ENCODE measurements at places on chromosomes 5 and 9. TPM values are rescaled to one million over a fixed set of nuclear protein-coding genes. Genes with fewer than 3 reads are reported as not detected.

GPX3 gene
- polyA plus RNA-seq, result 149 TPM

FAT2 gene
- 0.28 TPM for polyA plus RNA-seq

ZNF366 gene
- polyA plus RNA-seq, result 4.2 TPM

PDGFRB gene
- 208 TPM for polyA plus RNA-seq

LECT2 gene
- polyA plus RNA-seq, result 0.69 TPM

DNA sequence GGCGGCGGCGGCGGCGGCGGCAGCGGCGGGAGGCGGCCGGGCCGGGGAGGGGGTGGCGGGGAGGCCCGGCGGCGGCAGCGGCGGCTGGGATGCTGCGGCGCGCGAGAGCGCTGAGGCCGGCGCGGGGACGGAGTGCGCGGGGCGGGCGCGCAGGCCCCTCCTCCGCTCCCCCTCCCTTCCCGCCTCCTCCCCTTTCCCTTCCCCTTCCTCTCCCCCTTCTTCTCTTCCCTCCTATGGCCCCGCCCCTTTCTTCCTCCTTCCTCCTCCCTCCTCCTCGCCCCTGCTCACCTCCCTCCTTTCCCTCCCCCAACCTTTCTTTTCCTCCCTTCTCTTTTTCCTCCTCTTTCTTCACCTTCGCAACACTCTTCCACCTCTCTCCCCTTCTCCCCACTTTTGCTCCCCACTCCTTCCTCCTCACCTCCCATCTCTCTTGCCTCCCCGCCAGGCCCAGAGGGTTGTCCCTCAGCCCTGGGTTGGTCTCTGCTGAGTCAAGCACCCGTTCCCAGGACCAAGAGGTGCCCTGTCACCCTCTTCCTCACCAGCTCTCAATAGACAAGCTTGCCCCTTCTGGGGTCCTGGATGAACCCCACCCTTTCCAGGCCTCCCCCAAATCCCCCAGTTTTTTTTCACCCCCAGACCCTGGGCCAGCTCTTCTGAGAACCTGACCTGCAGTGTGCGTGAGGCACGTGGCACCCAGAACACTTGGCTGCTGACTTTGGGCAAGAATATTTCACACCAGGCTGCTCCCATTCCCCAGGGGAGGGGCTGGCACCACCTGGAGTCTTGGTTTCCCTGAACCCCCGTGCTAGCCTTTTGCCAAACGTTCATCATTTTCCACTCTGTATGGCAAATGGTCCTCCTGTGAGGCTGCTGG is at the start of gene SEMA4D:
SEMA4D (minus strand) TSS at position 136 of the 874 bp plus-strand sequence. CDS start 92,657 bp downstream, outside the sequence.
- peaks cover 56% of the 10 kb centered on the region for H3K4me1 ChIP-seq
- H3K27me3 ChIP-seq, result no peaks in the 10 kb centered on the region
- H3K36me3 ChIP-seq, result no peaks in the 10 kb centered on the region
- H3K4me3 ChIP-seq, result peak within 1 kb of the TSS; percentile 54
- DNase-seq, result peak; percentile 92

DNA sequence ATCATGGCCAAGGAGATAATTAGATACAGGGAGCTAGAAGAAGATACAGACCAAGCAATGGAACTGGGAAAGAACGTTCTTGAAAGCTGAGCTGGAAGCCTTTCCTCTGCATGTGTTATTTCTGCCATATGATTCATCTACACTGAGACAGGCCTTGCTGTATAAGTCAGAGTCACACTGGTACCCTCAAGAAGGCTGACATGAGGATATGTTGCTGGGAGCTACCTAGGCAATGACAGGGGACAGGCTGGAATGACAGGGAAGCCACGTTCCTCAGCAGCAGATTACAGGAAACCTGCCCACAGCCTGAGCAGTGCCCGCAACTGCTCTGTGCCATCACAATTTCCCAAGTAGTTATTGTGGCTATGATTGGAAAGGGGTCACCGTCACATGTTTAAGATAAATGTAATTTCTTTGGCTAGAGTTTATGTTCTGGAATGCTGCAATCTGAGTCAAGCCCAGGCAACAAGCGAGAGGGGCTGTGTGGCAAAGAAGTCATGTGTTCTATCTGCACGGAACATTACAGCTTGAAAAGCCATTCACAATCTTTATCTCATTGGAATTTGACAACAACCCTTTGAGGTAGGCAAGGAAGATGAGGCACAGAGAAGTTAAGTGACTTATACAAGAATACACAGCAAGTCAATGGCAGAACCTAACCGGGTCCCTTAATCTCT is 108.2 kb downstream of the TTLL11 start:
- DNase-seq, result no peak
- no peak overlapping the region for H3K27ac ChIP-seq
- H3K36me3 ChIP-seq, result no peaks in the 10 kb centered on the region
- no peak overlapping the region for H3K4me3 ChIP-seq
- no peaks in the 10 kb centered on the region for H3K4me1 ChIP-seq

- no peak for DNase-seq
- H3K4me3 ChIP-seq, result no peak overlapping the region
- no peaks in the 10 kb centered on the region for H3K27me3 ChIP-seq
- no peaks in the 10 kb centered on the region for H3K4me1 ChIP-seq
- H3K36me3 ChIP-seq, result no peaks in the 10 kb centered on the region
These were observed 385.2 kb downstream of the FAM170A start for GRCh38 chr5:120014535-120014934.

DNA sequence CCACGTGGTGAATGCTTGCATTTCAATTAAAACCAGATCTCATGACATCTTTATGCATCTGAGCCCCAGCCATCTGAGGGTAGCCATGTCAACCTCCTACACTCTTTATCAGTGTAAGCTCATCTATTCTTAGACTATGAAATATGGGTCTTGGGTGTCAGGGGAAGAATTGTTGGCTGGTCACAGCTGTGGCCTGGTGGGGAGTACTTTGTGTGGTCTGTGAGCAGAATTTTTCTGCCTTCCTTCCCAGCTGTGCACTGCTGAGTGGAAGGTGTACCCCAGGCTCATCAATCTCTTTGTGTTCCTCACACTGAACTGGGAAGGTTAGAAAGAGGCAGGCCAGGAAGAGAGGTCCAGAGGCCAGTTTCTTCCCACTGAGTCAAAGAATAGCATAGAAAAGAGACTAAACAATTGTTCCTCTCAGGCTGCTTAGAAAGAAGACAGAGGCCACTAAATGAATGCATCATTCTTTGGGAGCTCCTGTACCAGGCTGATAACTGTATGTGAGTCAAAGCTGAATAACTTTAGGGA is 202.7 kb upstream of the RGMB start:
- no peaks in the 10 kb centered on the region for H3K4me1 ChIP-seq
- no peak overlapping the region for H3K4me3 ChIP-seq
- no peaks in the 10 kb centered on the region for H3K27me3 ChIP-seq
- DNase-seq, result no peak
- no peak overlapping the region for H3K27ac ChIP-seq
- no peaks in the 10 kb centered on the region for H3K36me3 ChIP-seq

GRCh38 chr5:10235350-10235749 is 14.3 kb downstream of the ATPSCKMT start:
- H3K4me1 ChIP-seq, result no peaks in the 10 kb centered on the region
- no peak for DNase-seq
- H3K36me3 ChIP-seq, result peaks cover 72% of the 10 kb centered on the region
- H3K27me3 ChIP-seq, result no peaks in the 10 kb centered on the region
- H3K27ac ChIP-seq, result no peak overlapping the region

DNA sequence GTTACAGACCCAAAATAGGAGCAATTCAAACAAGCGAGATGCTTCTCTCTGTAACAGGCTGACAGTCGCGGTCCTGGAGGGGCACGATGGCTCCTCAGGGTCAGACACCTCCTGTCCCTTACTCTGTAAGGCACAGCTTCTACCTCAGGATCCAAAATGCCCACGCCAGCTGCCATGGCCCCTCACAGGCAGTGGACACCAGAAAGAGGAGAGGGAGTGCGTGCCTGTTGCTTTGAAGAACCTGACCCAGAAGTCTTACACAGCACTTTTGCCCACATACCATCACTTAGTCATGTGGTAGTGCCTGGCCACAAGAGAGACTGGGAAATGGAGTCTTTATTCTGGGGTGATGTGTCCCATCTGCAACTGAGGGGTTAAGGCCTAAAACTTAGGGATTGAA is 11.6 kb upstream of the ABL1 start:
- no peak overlapping the region for H3K4me3 ChIP-seq
- no peaks in the 10 kb centered on the region for H3K27me3 ChIP-seq
- no peak for DNase-seq
- H3K4me1 ChIP-seq, result peaks cover 12% of the 10 kb centered on the region
- H3K36me3 ChIP-seq, result no peaks in the 10 kb centered on the region

DNA sequence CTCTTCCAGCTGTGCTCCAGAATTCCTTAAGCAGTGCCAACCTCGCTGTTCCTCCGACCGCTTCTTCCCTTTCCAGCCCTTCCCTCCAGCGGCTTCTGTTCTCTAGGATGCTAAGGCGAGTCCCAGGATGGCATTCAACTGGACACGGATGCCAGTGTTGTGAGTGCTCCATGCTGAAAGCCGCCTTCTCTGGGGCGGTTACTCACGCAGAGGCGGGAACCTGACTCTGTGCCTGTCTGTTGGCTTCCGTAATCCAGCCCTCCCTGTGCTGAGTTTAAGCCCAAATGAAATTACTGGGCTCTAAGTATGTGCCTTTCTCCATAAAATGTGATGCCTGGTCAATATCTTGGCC is 20.2 kb downstream of the COL5A1 start:
- H3K4me3 ChIP-seq, result no peak overlapping the region
- no peak for DNase-seq
- H3K27ac ChIP-seq, result no peak overlapping the region
- H3K27me3 ChIP-seq, result no peaks in the 10 kb centered on the region
- H3K4me1 ChIP-seq, result peaks cover 16% of the 10 kb centered on the region
- H3K36me3 ChIP-seq, result no peaks in the 10 kb centered on the region

- peak; percentile 16 for DNase-seq
- no peak overlapping the region for H3K4me3 ChIP-seq
- no peaks in the 10 kb centered on the region for H3K27me3 ChIP-seq
- H3K27ac ChIP-seq, result no peak overlapping the region
These were observed 70.1 kb upstream of the SPATA31E1 start for GRCh38 chr9:87812375-87813118.

- no peak for DNase-seq
- H3K27me3 ChIP-seq, result peaks cover 98% of the 10 kb centered on the region
- H3K4me3 ChIP-seq, result no peak overlapping the region
- H3K27ac ChIP-seq, result no peak overlapping the region
These were observed 11.3 kb upstream of the LHX2 start for GRCh38 chr9:124000161-124000783.

- no peaks in the 10 kb centered on the region for H3K36me3 ChIP-seq
- DNase-seq, result peak; percentile 42
- peak overlapping the region; percentile 30 for H3K27ac ChIP-seq
- peaks cover 27% of the 10 kb centered on the region for H3K4me1 ChIP-seq
- no peaks in the 10 kb centered on the region for H3K27me3 ChIP-seq
- no peak overlapping the region for H3K4me3 ChIP-seq
These were observed 56.5 kb downstream of the SIL1 start for GRCh38 chr5:139141446-139142204.

- H3K36me3 ChIP-seq, result no peaks in the 10 kb centered on the region
- no peak overlapping the region for H3K27ac ChIP-seq
- peaks cover 29% of the 10 kb centered on the region for H3K27me3 ChIP-seq
- peaks cover 9% of the 10 kb centered on the region for H3K4me1 ChIP-seq
These were observed 45.0 kb upstream of the PRSS3 start for GRCh38 chr9:33750307-33750838.

DNA sequence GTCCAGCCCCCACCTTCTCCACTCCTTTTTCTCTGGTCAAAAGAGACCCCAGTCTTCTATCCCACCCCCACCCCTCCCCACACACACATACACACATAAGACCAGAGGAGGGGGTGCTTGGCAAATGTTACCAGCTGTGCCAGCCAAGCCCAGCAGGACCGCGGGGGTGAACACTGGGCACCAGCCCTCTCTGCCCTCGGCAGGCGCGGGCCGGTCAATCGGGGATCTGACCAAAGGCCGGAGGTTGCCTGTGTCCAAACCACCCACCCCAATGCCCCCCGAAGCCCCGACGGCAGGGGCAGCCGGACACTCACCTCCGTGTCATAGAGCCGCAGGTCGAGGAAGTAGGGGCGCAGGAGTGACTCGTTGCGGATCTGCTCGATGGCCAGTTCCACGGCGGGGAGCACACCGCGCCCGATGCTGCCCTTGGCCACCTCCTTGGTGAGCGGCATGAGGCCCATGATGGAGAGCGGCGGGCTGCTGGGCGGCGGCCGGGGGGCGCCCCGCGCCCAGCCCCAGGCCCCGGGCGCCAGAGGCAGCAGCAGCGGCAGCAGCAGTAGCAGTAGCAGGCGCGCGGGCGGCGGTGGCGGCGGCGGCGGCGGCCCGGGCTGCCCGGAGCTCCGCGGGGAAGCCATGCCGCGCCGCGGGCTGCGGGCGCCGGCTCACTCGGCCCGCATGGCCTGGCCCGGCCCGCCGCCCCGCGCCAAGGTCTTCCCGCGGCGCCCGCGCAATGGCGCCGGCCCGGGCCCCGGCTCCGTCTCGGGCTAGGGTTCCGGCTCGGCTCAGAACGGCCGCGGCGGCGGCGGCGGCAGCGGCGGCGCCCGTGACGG is 417 bp downstream of the GABBR2 start:
- H3K4me1 ChIP-seq, result no peaks in the 10 kb centered on the region
- no peak for DNase-seq
- no peaks in the 10 kb centered on the region for H3K36me3 ChIP-seq
- H3K27ac ChIP-seq, result no peak overlapping the region

DNA sequence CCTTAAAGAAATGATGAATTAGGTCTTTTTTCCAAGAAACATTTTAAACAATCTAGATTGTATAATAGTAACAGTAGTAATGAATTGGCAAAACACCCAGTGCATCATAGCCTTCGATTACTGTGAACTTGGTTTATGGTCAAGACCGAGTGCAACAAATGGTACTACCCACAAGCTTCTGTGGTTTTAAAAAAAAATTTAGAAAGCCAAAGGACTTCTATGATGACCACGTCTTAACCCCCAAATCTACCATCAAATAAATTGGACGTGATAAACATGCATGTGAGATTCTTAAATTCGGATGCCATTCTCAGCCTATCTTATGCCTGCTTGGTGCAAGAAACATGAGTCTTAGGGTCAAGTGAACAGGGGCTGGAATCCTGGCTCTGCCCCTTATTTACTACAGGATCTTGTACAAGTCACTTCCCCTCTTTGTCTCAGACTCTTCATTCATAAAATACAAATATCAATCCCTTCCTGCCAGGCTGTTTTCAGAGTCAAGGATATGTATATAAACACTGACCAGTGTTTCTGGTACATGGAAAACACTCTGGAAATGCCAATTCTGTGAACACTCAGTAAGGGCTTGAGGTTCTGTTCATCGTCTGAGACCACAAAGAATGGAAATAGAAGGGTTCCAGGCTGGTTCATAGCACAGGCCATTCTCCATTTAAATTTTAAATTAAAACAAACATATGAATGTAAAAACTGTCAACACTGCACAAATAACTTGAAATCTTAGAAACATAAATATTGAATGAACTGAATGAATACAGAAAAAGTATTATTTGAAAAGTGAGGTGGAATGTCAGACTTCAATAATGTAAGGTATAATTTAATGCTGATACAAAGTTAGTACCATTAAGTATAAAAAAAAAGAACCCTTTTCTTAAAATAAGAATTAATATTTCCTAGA is 107.8 kb downstream of the NR6A1 start:
- no peaks in the 10 kb centered on the region for H3K36me3 ChIP-seq
- DNase-seq, result no peak
- H3K4me1 ChIP-seq, result no peaks in the 10 kb centered on the region

GRCh38 chr9:38228331-38229103 is 159.5 kb upstream of the SHB start:
- H3K27me3 ChIP-seq, result no peaks in the 10 kb centered on the region
- H3K4me1 ChIP-seq, result peaks cover 4% of the 10 kb centered on the region
- no peak overlapping the region for H3K4me3 ChIP-seq
- no peak for DNase-seq
- H3K27ac ChIP-seq, result no peak overlapping the region
- no peaks in the 10 kb centered on the region for H3K36me3 ChIP-seq
